ENCODE measurements at places on chromosomes 12 and 14.

GRCh38 chr12:76410781-76411180 is 62.6 kb upstream of the BBS10 start:
- no peak for DNase-seq

- no peak for DNase-seq
Observed at GRCh38 chr12:4172999-4173398, 100.6 kb upstream of the CCND2 start.

GRCh38 chr12:88306471-88307069 is 164.5 kb downstream of the TMTC3 start:
- no peak for DNase-seq

GRCh38 chr12:103382736-103383346 is 112.9 kb downstream of the C12orf42 start:
- DNase-seq, result no peak

DNA sequence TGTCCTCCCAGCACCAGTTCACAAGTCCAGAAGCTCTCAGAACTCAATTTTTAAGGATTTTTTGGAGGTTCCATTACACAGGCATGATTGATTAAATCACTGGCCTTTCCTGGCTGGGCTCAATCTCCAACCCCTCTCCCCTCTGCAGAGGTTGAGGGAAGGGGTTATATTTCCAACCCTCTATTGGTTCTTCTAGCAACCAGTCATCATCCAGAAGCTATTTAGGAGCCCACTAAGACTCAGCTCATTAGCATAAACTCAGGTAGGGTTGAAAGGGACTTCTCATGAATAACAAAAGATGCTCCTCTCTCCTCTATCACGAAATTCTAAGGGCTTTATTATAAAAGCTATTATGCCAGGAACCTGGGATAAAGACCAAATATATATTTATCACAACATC is 41.5 kb downstream of the SPPL3 start:
- no peak for DNase-seq

DNA sequence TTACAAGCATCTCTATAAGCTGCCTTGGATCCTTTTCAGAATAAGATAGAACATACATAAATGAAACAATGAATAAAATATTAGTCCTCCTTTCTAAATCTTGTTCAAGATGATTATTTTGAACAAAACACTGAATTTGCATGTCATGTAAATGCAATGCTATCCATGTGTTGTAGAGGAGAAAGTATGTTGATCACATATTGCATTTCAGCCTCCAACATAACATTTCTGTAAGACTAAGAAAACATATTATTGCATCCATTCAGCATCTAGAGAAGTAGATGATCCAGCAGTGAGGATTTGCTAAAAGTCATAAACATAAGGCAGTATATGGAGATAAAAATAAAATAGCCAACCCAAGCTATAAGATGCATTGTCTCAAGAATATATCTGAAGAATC is 172.6 kb downstream of the CPNE8 start:
- no peak for DNase-seq

DNA sequence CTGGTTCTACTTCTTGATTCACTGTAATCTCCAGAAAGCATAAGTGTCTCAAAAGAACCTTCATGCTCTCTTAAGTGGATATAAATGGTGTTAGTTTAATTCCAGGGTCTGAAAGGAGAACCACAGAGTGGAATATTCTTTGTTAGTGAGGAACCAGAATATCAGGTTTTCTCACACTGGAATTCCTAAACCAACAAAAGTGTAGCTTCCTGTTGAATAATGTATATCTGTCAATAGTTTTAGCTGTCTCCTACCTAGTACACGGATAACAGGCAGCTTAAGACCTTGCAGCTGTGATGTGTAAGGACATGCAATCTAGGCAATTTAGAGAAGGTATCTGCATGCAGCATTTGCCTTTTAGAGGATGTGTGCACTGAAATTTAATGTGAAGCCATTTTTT is 24.0 kb downstream of the LRIG3 start:
- no peak for DNase-seq

DNA sequence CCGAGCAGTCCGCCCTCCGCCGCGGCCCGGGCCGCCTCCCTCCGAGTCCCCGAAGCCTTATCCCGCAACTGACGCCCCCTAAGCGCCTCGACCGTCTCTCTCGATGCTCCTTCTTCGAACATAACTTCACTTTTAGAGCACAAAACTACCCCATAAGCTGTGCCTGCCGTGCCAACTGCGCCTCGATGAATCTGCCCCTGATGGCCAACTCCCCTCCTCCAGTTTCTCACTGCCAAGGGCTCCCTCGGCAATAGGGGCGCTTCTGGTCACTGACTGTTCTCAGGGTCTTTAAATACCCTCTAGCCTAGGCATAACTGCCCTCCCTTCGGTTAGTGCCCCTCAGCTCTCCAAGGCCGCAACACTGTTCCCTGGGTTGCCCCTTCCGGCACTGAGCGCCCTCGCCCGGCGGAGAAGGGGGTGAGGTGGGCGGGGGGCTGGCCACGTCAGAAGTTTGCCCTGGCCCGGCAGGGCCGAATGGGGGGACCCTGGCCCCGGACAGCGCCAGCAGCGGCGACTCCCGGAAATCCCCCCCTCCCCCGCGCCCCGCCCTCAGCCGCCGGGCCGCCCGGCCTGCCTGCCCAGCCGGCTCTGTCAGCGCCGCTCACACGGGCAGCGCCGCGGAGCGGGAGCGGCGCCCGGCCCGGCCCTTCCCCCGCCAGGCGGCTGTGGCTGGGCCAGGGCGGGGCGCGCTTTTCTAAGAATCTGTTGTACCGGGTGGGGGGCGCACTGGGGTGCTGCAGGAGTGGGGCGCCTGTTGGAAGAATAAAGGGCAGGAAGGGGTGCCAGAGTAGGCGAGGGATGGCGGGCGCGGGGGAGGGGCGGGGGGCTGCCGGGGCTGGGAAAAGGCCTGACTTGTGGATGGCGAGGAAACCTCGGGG is 10.6 kb downstream of the RARG start:
- DNase-seq, result no peak

- DNase-seq, result no peak
Observed at GRCh38 chr14:20417250-20418186, 4.2 kb upstream of the TEP1 start.

GRCh38 chr12:49503674-49504180 is 35.1 kb upstream of the KCNH3 start:
- DNase-seq, result no peak

DNA sequence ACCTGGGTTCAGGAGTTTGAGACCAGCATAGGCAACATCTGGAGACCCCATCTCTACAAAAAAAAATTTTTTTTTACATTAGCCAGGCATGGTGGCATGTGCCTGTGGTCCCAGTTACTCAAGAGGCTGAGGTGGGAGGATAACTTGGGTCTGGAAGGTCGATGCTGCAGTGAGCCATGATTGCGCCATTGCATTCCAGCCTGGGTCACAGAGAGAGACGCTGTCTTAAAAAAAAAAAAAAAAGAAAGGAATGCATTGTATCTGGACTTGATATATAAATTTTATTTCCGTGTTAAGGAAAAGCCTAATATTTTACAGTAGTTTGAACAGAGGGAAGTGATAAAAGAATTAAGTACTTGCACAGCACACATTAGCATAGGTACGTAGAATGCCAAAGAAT is 97.2 kb downstream of the ZC3H14 start:
- no peak for DNase-seq

GRCh38 chr12:50640321-50640939 is 123.5 kb upstream of the ATF1 start:
- no peak for DNase-seq

GRCh38 chr14:77516126-77516525 is 17.5 kb upstream of the ISM2 start:
- DNase-seq, result no peak

- no peak for DNase-seq
Observed at GRCh38 chr14:75183225-75183624, 6.8 kb upstream of the TMED10 start.

- no peak for DNase-seq
Observed at GRCh38 chr14:99616832-99617800, 13.1 kb upstream of the CCDC85C start.

DNA sequence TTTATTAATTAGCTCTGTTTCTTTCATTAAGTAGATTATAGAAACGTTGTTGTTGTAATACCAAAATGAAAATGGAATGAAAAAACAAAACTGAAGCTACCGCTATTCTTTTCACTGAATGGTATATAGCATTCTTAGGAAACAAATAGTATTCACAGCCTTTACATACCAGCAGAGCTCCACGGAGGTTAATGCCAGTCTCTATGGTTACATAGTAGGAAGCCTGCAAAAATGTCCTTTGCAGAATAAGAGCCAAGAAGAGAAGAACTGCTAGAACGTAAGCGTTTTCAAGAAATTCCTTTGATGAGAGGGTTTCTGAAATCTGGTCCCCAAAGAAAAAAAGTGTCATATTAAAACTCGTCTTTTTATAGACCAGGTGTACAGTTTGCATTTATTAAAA is 30.6 kb downstream of the ABCC9 start:
- no peak for DNase-seq

DNA sequence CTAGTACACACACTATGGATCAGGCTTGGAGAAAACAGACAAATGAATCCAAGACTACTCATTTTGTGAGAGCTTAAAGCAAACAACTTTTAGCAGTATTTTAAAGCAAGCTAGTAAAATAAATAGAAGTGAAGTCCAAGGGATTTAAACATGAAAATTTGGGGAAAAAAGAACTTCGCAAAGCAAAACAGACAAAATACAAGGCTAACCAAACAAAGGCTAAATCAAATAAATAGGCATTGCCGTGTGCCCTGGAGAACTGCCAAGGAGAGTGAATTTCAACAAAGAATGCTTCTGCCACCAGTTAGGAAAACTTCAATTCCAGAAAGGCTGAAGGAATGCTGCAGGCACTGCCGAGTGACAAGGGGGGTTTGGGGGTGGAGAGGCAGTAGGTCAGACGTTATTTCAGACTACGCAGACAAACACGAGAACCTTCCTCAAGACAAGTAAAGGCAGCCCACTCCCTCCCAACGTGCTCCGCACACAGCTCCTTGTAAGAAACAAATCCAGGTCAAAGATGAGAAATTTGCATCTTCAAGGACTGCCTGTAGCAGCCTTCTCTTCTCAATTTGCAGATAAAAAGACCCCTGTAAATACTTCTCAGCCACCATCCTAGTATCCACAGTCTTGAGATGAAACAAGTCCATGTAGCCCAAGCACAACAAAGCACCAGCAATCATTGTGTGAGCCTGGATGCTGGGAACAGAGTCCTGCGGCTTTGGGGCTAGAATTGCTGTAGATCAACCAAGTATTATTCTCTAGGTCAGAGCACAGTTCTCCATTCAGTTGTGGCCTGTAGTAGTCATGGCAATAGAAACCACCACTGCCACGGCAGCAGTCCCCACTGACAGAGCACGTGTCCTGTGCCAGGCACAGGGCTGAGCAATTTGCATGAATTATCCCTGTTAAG is 43.3 kb downstream of the EFCAB11 start:
- no peak for DNase-seq

- no peak for DNase-seq
Observed at GRCh38 chr14:64928239-64929013, 14.1 kb downstream of the GPX2 start.

- no peak for DNase-seq
Observed at GRCh38 chr12:806200-806791, 53.9 kb downstream of the WNK1 start.

GRCh38 chr14:83664389-83664788 is 1865.6 kb upstream of the FLRT2 start:
- no peak for DNase-seq

All from activated naive CD4-positive, alpha-beta T cell (primary cell).